ENCODE measurements at places on chromosomes 4 and X. TPM values are rescaled to one million over a fixed set of nuclear protein-coding genes. Genes with fewer than 3 reads are reported as not detected.

DNA sequence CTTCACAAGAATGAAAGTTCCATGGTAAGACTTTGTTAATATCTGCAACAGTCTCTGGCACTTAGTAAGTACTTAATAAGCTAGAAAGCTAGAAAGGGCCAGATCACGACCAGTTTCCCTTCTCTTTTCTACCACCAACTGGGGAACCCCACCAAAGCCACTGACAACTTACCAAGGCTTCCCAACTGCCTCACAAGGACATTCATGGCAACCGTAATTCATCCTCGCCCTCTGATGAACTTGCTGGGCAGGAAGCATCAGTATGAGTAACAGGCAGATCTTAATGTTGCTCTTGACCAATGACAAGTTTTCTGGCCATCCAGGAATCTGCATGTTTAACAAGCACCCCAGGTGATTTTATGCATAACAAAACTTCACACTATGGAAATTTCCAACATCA, 23.2 kb upstream of the ZCCHC13 start:
- no peak for DNase-seq

GRCh38 chr4:1463088-1463926, 57.1 kb upstream of the NKX1-1 start:
- peak; percentile 17 for DNase-seq

DNA sequence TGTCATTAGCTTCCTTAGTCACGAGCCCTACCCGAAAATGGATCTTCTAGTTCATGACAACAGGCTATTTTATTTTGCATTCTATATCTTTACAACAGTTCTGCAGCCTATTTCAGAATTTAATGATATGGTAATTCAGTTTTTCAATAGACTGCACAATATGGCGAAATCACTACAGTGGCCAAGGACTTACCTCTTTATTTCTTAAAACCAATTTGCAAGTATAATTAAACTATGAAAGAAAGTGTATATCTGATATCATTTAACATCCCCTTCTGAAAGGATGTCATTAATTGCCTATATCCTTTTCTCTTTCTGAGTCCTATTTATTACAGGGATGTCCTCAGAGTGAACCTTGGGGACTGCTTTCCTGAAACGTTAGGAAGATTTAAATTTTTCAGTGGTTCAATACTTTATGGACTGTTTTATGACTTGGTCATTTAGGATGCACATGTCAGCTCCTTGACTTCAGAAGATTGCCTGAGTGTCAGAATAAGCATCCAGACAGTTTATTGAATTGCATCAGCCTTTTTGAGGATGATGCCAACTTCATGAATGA, 190.8 kb upstream of the GEMIN8 start:
- DNase-seq = no peak

The ZAR1 gene
- not detected for total RNA-seq

GRCh38 chr4:126595643-126596042, 1037.1 kb upstream of the INTU start:
- DNase-seq = no peak

DNA sequence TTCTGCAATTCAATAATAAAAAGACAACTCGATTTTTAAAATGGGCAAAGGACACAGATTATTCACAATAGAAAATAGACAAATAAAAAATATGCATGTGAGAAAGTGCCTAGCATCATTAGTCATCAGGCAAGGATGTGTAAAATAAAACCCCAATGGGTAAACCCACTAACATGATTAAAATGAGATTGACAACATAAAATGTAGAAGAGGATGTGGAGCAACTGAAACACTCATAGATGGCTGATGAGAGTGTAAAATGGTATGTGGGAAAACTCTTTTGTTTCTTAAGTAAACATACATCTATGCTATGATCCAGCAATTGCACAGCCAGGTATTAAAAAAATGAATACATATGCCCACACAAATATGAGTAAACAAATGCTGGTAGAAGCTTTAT, 177.6 kb downstream of the IQCM start:
- peak; percentile 68 for DNase-seq

The SMAD1 gene
- total RNA-seq = 18.7 TPM

GRCh38 chr4:151038452-151039157, 23.5 kb upstream of the LRBA start:
- DNase-seq = no peak

- no peak for DNase-seq
These were observed 305.4 kb downstream of the ARAP2 start for GRCh38 chr4:35938936-35939335.

DNA sequence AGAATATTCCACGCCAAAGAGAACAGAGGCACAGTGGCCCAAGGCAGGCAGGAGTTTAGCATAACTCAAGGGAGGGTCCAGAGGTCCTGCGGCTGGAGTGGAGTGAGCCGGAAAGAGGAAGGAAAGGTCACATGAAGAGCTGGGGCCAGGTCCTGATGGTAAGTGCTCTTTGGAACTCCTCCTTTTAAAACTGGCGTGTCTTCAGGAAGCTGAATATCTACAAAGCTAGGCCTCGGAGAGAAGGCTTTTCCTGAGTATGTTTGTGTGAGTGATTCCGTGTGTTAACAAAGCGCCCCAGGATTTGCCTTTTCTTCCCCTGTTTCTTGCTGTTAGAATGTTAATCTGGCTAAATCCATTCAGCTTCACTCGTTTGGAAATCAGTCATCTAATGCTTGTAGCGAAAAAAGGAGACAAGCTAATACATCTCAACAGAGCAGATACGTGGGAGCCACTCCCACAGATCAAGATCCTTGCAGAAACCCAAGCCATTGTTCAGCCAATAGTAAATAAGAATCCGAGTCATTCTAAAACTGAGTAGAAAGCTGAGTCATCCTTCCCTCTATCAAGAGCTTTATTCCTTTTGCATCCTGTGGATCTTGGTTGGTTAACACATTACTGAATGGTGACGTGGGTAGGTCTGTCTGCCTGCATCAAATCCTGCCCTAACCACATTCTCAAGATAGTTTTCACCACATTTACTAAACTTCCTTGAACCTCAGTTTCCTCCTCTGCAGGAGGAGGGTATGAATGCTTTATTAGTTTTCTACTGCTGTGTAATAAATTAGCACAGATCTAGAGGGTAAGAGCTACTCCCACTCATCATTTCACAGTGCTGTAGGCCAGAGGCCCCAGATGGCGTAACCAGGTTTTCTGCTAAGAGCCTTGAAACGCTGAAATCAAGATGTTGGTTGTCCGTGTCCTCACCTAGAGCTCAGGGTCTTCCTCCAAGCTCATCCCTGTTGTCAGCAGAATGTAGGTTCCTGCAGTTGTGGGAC, 43.2 kb upstream of the RBM47 start:
- peak; percentile 98 for DNase-seq

GRCh38 chrX:87663421-87663820, 145.8 kb downstream of the KLHL4 start:
- no peak for DNase-seq

DNA sequence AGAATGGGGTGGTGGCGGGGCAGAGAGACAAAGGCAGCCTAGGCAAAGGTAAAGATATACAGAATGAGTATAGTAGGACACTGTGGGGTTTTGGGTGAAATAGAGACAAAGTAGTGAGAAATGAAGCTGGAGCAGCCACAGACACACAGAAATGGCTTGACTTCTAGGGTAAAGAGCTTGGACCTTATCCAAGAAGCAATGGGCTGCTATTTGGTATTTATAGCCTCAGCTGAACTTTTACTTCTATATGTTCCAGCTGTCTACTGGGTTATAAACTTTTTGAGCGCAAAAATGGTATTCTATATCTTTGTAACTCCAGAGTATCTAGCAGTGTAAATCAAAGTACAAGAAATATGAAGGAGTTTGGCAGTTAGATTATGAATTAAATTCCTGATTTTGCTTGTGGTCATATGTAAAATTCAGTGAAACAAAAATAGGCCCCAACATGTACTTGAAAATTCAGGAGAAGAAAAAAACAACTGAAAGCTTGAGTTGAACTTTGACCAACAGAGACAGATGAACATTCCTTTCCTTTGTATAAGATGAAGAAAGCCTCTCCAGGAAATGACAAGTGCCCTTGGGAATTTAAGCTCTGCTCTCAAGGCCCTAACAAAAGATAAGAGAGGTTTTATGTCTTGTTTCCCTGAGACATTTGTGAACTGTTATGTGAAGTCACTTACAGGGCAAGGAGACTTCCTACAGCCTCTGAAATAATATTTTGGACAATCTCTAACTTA, 354.1 kb downstream of the CHIC1 start:
- peak; percentile 92 for DNase-seq

GRCh38 chrX:84865113-84865512, 138.6 kb upstream of the APOOL start:
- no peak for DNase-seq

- DNase-seq = no peak
These were observed 40.8 kb upstream of the TADA2B start for GRCh38 chr4:7002336-7002735.

The MAGEB17 gene
- total RNA-seq = not detected

- DNase-seq = no peak
These were observed 325.5 kb downstream of the PCDH18 start for GRCh38 chr4:137206781-137207180.

- DNase-seq = no peak
These were observed 971.8 kb upstream of the AGA start for GRCh38 chr4:178414042-178414441.

DNA sequence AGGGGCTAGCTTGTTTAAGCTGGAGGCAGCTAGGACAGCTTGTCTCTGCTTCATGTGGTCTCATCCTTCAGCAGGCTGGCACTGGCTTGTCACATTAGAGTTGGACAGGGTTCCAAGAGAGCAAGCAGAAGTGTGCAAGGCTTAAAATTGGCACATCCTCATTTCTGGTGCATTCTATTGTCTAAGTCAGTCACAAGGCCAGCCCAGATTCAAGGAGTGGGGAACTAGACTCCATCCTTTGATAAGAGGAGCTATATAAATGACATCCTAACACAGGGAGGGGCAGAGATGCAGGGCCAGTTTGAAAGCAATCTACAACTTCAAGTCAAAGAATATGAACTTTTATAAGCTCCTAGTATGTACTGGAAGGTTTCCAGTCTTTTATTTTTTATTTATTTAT, 313.2 kb downstream of the PTTG2 start:
- no peak for DNase-seq

The OGT gene
- 55.5 TPM for total RNA-seq

DNA sequence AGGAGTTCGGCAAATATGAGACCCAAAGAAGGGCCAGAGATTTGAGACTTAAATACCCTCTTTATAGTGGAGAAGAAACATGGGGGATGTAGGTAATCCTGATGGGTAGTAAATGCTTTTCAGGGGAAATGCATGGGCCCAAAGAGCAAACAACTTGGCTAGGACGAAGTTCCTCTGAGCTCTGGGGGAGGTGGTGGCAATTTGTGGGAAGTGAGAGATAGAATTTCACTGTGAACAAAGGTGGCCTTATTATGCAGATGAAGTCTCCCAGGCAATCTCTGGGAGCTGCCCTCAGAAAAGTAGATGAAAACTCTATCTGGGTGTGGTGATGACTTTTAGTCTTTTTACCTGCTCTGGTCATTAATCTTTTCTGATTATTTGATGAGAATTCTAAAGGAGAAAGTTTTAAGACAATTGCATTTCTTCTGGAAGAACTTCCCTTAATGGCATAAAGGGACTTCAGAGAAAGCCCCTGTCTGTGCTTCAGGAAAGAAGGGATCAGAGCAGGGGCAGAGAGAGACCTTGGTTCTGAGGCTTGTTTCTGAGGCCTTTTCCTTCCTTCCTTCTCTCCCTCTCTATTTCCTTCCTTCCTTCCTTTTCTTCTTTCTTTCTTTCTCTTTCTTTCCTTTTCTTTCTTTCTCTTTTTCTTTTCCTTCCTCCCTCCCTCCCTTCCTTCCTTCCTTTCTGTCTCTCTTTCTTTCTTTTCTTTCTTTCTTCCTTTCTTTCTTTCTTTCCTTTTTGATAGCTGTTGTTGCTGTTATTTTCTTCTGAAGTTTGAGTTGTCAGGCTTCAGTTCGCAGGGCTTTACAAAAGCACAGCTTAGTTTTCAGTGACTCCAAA, 37.5 kb upstream of the MAOA start:
- DNase-seq = peak; percentile 3

- no peak for DNase-seq
These were observed 25.1 kb downstream of the UGT2B4 start for GRCh38 chr4:69470561-69470960.

The NR3C2 gene
- 1.8 TPM for total RNA-seq

- peak; percentile 29 for DNase-seq
These were observed 31.5 kb downstream of the KLHL8 start for GRCh38 chr4:87188932-87189331.
